ENCODE measurements at places on chromosomes 6 and 20. TPM values are rescaled to one million over a fixed set of nuclear protein-coding genes. Genes with fewer than 3 reads are reported as not detected.

KIAA0408 gene
- 2.0 TPM for total RNA-seq

SLC26A8 gene
- not detected for total RNA-seq

GNMT gene
- not detected for total RNA-seq

LINC00237 gene
- not detected for total RNA-seq

TDRD6 gene
- total RNA-seq: 1.1 TPM

RCAN2 gene
- 2.1 TPM for total RNA-seq

GFOD1 gene
- total RNA-seq: 3.3 TPM

PRSS16 gene
- not detected for total RNA-seq

SLC13A3 gene
- 1.6 TPM for total RNA-seq

SYTL3 gene
- 1.9 TPM for total RNA-seq

DYNLT1 gene
- total RNA-seq: 94.6 TPM

RAD21L1 gene
- total RNA-seq: not detected

CEP43 gene
- 19.3 TPM for total RNA-seq

SLA2 gene
- total RNA-seq: under 0.01 TPM

MYL9 gene
- total RNA-seq: 75.1 TPM

TRIM10 gene
- total RNA-seq: not detected

RNF144B gene
- 16.6 TPM for total RNA-seq

RIPOR2 gene
- total RNA-seq: 4.6 TPM

GDAP1L1 gene
- total RNA-seq: 0.13 TPM

METTL24 gene
- 0.97 TPM for total RNA-seq

ZSCAN26 gene
- 33.6 TPM for total RNA-seq

APOBEC2 gene
- total RNA-seq: not detected

KIF25 gene
- total RNA-seq: not detected

COL9A1 gene
- total RNA-seq: under 0.01 TPM

OOEP gene
- 0.43 TPM for total RNA-seq

RSPO4 gene
- total RNA-seq: not detected

ZFP57 gene
- not detected for total RNA-seq

ZBTB12 gene
- 1.9 TPM for total RNA-seq

NR2E1 gene
- not detected for total RNA-seq

ANGPT4 gene
- under 0.01 TPM for total RNA-seq

NCOA5 gene
- 12.9 TPM for total RNA-seq

MATN4 gene
- not detected for total RNA-seq

SSTR4 gene
- total RNA-seq: not detected

CSNK2A1 gene
- total RNA-seq: 107 TPM

ZNF311 gene
- total RNA-seq: 2.1 TPM

SMPDL3A gene
- total RNA-seq: 15.1 TPM

CCN2 gene
- total RNA-seq: 264 TPM

VGLL2 gene
- not detected for total RNA-seq

UNC93A gene
- total RNA-seq: not detected

TLDC2 gene
- total RNA-seq: 0.65 TPM

PTGIS gene
- total RNA-seq: 42.8 TPM

PDE7B gene
- total RNA-seq: 25.7 TPM

GGTLC1 gene
- total RNA-seq: not detected

OR2J3 gene
- total RNA-seq: not detected

SMOC2 gene
- total RNA-seq: 164 TPM

HSF2 gene
- total RNA-seq: 17.0 TPM

SIRPD gene
- not detected for total RNA-seq

FNDC1 gene
- total RNA-seq: 30.5 TPM

CGA gene
- total RNA-seq: not detected

HTR1B gene
- 0.22 TPM for total RNA-seq

NOX3 gene
- total RNA-seq: not detected

HLA-DRB5 gene
- 0.32 TPM for total RNA-seq
